Activated CD4-positive, alpha-beta T cell treated with anti-CD3 and anti-CD28 coated beads, Interleukin-2, Interleukin-6, amounts not matched to agents 100 ng/mL and 50 ng/mL, durations not matched to agents 16 hours and 8 hours (primary cell): ENCODE measurements at places on chromosomes 7 and 10.

DNA sequence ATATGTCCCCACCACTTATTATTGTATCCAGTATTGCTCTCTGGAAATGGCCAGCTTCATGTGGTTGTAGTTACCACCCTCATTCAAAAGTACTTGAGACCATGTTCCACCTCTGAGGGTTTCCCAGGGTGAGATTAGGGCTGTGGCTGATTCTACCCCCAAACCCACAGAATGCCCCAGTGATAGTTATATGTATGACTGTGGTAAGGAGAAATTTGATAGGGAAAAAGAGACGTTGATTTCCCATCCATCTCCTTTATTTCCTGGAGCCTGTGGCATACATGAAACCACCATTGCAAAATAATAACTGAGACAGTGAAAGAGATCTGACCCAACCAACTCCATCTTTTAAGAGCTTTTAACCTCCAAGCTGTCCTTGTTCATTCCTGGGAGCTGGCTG, 25.2 kb downstream of the ARL5B start:
- no peak for DNase-seq

GRCh38 chr10:73251683-73252444, 580 bp downstream of the MRPS16 start:
- peak; percentile 24 for DNase-seq

DNA sequence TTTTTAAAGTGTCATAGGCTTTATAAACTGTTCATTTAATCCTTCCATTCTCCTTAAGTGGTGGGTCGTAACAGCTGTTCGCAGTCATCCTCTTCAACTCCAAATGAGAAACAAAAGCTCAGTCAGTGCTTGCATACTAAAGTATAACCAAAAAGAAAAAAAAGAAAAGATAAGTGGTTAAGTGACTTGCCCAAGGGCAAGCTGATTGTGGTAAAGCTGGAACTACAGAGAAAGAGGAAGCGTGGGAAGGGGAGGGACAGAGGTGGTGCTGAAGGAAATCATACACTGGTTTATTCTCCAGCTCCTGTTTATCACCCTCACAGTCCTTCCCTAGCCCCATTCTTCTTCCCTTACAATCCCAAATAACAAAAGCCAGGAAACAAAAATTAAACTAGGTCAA, 29.6 kb downstream of the IDE start:
- peak; percentile 6 for DNase-seq

DNA sequence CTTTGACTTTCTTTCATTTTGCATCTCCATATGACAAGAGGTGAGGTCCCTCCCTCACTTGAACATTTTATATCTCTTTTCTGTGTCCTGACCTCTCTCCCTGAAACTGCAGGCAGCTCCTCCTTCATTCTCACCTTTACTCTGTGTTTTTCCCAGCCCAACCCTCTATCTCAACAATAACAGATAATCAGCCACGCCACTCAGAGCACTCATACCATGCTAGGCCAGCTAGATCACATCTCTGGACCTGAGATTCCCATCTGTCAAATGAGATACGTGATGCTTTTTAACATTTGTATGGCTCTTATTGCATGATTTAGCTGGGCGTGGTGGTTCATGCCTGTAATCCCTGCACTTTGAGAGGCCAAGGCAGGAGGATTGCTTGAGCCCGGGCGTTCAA, 63.1 kb upstream of the PDCD4 start:
- no peak for DNase-seq

- DNase-seq = no peak
These were observed 360.4 kb upstream of the ZNF32 start for GRCh38 chr10:44008917-44009709.

DNA sequence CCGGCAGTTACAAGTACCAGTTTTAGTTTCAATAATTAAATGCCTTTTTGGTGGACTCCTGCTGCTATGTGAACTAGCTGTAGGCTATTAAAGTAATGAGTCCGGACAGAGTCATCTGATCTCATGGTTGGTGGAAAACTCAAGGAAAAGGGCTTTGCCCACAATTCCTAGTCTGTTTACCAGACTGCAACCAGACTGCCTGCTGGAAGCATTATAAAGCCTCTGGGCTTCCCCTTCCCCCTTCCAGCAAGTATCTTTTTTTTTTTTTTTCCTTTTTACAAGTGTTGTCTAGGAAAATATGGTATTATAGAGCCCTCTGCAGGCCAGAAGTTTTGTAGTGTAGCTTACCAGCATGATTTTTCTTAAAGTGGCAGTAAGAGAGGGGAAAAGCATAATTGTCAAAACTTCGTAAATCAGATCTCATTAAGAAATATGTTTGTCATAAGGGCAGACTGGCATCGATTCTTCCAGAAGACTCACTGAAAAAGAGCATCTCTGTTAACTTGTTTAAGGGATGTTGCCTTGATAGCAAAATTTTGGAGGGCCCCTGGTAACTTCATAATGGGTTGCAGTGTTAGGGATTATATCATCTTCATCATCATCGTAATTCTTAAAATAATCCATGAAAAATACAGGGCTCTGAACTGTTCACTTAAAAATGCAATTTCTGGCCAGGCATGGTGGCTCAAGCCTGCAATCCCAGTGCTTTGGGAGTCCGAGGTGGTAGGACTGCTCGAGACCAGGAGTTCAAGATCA, 181.3 kb downstream of the TAX1BP1 start:
- DNase-seq = peak; percentile 65

DNA sequence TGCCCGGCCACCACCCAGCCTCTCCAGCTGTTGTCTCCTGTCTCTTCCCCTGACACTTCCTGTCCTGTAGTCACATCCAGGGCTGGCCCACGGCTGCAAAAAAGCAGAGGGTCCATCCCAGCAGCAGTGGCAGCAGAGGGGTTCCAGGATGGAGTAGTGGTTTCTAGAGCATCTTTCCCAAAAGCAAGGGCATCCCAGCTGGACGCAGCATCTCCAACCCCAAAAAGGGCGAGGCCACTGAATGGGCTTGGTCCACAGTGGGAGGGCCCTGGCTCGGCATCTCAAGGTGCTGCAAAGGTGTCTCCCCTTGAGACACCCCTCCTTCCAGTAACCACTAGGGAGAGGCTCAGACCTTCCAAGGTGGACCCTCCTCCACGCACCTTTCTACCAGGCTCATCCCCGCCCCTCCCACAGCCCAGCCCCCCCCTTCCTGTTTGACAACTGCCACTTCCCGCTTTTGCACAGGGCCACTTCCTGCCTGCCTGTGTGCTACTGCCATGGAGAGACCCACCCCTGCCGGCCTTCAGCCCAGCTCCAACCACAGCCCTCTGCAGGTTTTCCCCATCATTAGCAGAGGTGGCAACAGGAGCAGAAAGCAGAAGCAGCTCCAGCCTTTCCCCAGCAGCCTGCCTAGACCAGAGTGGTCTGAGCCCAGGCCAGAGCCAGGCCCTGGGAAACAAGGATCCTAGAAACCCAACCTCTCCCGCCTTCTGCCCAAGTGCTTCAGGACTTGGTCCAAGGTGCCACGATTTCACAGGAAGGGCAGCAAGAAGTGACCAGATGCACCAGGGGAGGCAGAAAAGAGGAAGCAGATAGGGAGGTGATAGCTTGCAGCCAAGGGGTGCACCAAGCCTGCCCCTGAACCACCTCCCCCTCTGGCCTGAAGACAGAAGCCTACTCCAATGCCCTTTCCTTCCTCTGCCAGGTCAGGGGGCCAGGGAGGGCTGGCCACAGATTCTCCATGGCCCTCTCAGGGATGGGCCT, 8.6 kb downstream of the CAMK2G start:
- peak; percentile 80 for DNase-seq
